ENCODE measurements at places on chromosomes 7 and 10.

DNA sequence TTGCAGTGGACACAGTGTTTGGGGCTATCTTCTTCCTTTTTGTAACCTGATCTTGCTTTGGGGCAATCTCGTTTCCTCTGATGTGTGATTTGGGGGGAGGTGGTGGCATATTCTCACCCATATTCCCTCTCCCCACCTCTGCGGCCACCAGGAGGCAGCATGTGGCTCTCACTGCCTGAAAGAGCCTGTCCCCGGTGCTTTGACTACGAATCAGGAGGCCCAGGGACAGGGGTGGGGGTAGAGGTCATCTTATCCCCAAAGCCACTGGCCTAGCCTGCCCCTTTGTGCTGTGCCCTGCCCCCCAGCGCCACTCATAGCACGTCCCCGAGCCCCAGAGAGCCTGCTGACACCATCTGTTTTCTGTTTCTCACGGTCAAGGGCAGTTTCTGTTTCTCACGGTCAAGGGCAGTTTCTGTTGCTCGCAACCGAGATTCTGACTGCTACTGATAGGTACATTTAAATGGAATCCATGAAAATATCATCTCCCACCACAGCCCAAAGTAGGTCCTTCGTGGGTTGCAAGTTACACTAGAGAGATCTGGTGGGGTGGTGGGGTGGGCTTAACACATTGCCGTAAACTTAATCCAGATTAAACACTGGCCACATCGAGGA, 28.2 kb downstream of the PHYH start:
- peak; percentile 2 for DNase-seq

GRCh38 chr7:8210845-8211724, 50.9 kb downstream of the ICA1 start:
- no peak for DNase-seq

GRCh38 chr7:1810961-1811849, 141.1 kb downstream of the ELFN1 start:
- peak; percentile 18 for DNase-seq

GRCh38 chr7:48424731-48425130, 253.5 kb downstream of the ABCA13 start:
- no peak for DNase-seq

DNA sequence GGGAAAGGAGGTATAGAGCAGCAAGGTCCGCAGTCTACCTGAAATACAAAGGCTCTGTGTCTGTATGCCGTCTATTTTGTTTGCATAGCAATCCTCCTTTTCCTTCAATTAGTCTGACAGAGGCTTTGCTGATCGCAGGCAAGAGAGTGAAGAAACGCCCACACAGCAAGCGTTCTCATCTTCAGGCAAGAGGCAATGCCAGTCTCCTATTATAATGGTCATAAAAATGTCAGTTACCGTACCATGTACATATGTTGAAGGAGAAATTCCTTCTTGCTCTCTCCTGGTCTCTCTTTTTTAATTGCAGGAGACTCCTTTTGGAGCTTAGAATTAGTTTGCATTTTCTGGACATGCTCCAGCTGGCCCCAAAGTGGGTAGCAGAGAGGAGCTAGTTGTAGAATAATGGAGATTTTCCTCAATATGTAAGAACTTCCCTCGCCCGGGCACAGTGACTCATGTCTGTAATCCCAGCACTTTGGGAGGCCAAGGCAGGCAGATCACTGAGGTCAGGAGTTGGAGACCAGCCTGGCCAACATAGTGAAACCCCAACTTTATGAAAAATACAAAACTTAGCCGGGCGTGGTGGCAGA, 139.5 kb downstream of the PFKFB3 start:
- peak; percentile 20 for DNase-seq

DNA sequence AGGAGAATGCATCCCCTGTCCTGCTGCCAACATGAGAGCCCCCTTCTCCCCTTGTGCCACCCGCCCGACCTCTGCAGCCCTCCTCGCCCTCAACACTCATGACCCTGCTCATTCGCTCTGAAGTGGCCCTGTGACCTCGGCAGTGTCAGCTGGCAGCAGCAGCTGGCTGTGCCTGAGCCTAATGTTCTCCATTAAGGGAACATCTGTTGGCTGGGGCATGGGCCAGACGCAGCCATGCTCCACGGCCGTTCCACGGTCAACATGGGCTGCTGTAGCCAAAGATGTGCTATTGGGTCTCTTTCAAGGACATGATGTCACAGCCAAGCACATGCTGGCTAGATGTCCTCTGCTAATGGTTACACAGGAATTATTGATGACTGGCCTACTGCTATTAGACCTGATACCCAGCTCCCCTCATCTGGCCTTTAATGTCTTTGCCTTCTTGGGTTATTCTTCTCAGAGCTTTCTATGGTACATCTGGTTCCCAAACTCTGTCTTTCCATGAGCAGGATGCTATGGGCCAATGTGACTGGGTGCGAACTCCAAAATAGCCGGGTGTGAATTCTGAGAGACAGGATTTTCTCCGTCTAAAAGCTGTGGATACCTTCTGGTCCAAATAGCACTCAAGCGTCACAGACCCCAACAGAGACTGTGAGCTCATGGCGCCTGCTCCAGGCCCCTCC, 22.4 kb downstream of the ADCYAP1R1 start:
- no peak for DNase-seq

GRCh38 chr7:33592718-33593117, 312.6 kb upstream of the BMPER start:
- no peak for DNase-seq

GRCh38 chr7:7869036-7869435, 99.6 kb upstream of the GLCCI1 start:
- DNase-seq: no peak

DNA sequence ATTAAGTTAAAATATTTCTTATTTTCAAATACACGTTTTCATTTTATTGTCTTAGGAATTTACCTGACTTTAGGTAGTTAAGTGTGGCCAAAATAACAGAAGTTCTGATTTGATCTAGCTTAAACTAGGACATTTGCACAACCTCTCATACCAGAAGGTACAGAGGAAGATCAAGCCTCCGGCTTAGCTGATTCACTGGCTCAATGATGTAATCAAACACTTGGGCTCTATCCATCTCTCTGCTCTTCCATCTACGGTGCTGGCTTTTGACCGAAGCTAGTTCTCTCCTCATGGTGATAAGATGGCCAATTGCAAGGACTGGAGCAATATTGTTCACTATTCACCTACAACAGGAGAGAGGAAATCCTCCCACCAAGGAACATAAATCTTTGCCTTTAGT, 12.2 kb upstream of the HYCC1 start:
- DNase-seq: no peak

DNA sequence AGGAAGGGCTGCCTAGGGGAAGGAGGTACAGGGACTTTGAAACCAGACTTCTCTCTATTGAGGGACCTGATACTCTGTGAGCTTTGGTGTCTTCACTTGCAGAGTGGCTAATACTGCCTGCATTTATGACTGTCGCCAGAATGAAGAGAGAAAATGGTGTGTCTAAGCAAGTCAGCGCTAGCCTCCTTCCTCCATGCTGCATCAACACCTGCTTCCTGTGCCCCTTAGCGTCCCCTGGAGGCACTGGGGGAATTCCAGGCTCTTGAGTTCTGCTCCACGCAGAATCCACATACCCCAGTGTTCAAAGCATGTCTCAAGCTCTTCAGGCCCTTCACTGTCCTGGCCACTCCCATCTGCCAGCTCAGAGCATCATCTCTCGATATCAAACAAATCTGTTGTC, 140.5 kb downstream of the PKD1L1 start:
- DNase-seq: no peak

GRCh38 chr10:51301644-51302043, 227.4 kb downstream of the PRKG1 start:
- no peak for DNase-seq

GRCh38 chr7:2864999-2865670, 21.0 kb upstream of the GNA12 start:
- DNase-seq: peak; percentile 29

DNA sequence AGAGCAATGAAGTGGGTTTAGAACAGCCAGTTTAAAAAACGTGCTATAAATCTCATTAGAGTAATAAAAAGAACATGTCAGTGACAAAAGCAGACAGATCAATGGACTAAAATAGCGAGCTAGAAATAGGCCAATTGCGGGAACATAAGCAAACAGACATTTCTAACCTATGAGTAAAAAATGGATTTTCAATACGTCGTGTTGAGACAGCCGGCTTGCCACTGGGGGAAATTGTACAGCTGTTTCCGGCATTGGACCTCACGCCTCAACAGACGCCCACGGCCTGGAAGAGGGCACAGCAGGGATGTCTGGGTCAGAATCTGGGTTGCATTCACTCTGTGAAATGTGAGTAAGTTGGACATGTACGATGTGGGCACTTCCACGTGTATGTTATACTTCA, 92.9 kb downstream of the SVOPL start:
- peak; percentile 4 for DNase-seq

- no peak for DNase-seq
These were observed 15.2 kb downstream of the CACNA2D1 start for GRCh38 chr7:82428186-82428961.

- no peak for DNase-seq
These were observed 118.8 kb downstream of the EBF3 start for GRCh38 chr10:129845111-129845753.

GRCh38 chr10:17756557-17757217, 4.7 kb downstream of the TMEM236 start:
- DNase-seq: no peak

DNA sequence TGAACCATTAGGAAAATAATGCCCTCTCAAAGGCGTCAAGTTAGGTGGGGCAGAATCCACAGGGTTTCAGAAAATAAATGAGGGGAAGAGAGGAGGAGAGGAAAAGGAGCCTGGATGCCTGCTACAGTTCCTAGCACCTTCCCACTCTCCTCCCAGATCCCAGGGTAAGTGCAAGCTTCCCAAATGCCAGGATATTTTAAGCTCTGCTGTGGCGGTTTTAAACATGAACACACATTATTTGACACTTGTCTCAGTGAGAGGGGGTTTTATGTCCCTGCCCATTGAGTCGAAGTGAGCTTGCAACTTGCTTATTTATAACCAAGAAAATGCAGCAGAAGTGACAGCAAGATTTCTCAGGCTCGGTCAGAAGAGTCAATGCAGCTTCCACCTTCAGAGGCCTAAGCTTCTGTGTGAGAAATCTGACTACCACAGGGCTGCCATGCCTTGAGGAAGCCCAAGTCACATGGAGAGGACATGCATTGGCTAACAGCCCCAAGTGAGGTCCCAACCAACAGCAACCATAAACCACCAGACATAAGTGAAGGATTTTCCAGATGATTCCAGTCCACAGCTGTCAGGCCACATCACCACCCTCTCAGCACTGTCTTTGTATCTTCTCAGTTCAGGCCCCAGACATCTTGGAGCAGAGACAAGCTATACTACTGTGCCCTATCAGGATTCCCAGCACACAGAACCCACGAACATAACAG, 17.9 kb upstream of the BMPER start:
- DNase-seq: no peak

DNA sequence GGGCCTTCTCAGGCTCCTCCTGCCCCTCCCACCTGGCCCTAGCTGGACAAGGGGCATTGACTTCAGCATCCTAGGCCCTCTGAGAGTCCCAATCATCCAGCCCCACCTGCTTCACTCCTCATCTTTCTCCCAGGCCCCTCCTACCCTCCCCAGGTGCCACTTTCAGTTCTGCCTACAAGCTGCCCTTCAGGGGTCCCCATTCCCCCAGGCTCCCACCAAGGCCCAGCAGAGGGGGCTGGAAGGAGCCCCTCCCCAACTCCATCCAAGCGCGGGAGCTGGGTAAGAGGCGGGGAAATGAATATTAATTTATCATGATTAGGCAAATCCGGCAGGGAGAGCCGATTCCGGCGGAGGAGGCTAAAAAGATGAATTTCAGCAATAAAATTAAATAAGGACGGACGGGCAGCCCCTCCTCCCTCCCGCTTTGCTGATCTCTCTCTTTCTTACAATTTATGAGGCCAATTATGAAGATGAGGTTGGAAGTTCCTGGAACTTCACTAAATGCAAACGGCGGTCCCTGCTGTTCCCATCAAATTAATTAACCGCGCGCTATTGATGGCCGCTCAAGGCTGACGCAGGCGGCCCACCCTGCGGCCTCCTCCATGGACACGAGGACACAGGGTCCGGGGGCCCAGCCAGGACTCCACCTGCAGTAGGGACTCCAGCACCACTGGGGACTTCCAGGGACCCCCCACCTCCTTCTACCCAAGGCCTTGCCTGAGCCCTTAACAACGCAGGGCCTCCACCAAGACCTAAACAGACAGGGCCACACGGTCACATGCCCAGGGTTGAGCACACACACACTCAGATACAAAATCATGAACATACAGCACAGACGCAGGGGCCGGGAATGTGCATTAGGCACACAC, 13.9 kb downstream of the POLL start:
- no peak for DNase-seq

GRCh38 chr7:133481676-133482075, 228.8 kb downstream of the EXOC4 start:
- no peak for DNase-seq

GRCh38 chr7:1854866-1855724, 185.0 kb downstream of the ELFN1 start:
- no peak for DNase-seq

DNA sequence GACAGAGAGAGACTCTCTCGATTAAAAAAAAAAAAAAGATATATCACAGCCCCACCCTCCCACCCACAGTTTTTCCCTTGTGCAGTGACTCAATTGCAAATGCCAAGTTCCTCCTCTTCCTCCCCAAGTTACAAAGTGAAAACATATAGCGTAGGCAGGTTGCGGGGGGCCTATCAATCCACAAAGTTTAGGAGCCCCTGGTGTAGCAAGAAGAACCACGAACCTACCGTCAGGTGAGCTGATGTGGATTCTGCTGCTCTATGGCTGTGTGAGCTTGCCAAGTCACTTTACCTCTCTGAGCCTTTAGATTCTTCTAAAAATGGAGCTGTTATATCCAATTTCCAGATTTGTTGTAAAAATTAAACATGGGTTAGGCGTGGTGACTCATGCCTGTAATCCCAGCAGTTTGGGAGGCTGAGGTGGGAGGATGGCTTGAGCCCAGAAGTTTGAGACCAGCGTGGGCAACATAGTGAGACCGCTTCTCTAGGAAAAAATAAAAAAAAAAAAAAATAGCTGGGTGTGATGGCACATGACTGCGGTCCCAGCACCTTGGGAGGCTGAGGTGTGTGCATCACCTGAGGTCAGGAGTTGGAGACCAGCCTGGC, 8.2 kb upstream of the RHBDD2 start:
- DNase-seq: peak; percentile 59

GRCh38 chr10:113712755-113713639, 33.3 kb downstream of the CASP7 start:
- DNase-seq: no peak

GRCh38 chr7:37141742-37142141, 306.9 kb downstream of the ELMO1 start:
- no peak for DNase-seq

GRCh38 chr7:1864161-1864940, 194.3 kb downstream of the ELFN1 start:
- DNase-seq: no peak

- DNase-seq: no peak
These were observed 79.0 kb upstream of the POM121L12 start for GRCh38 chr7:52956379-52956915.

Data from inflammatory macrophage treated with lipopolysaccharide for 1 hour (primary cell).